ENCODE measurements at places on chromosomes 4 and X. TPM values are rescaled to one million over a fixed set of nuclear protein-coding genes. Genes with fewer than 3 reads are reported as not detected.

The FRMPD4 gene
- total RNA-seq = not detected

The ABCG2 gene
- 0.43 TPM for total RNA-seq

The DLG3 gene
- 15.2 TPM for total RNA-seq

The ALAS2 gene
- not detected for total RNA-seq

The GPR119 gene
- not detected for total RNA-seq

The PGAM4 gene
- not detected for total RNA-seq

The BANK1 gene
- total RNA-seq = 0.60 TPM

The AVPR2 gene
- total RNA-seq = not detected

The PNMA5 gene
- total RNA-seq = 0.15 TPM

The RBM46 gene
- not detected for total RNA-seq

The DMRTC1B gene
- not detected for total RNA-seq

The MSANTD1 gene
- 1.1 TPM for total RNA-seq

The FRMD7 gene
- not detected for total RNA-seq

The XKRX gene
- 0.15 TPM for total RNA-seq

The MAGEB10 gene
- not detected for total RNA-seq

The FOXR2 gene
- not detected for total RNA-seq

The VCX gene
- not detected for total RNA-seq

The VSIG1 gene
- 13.5 TPM for total RNA-seq

The PCSK1N gene
- 0.91 TPM for total RNA-seq

The NDNF gene
- not detected for total RNA-seq

The MEPE gene
- not detected for total RNA-seq

The HGFAC gene
- not detected for total RNA-seq

The ARL13A gene
- not detected for total RNA-seq

The SMIM9 gene
- not detected for total RNA-seq

The MAD2L1 gene
- total RNA-seq = 45.3 TPM

The ENPEP gene
- total RNA-seq = not detected

The PLAC8 gene
- total RNA-seq = 533 TPM

The C4orf50 gene
- 0.13 TPM for total RNA-seq

The CSN1S1 gene
- total RNA-seq = not detected
